Fibroblast of villous mesenchyme (primary cell): ENCODE measurements at places on chromosomes 7 and 10. TPM values are rescaled to one million over a fixed set of nuclear protein-coding genes. Genes with fewer than 3 reads are reported as not detected.
A peak's percentile ranks its signal among the peaks of the same experiment; 100 is the strongest.

The KCP gene
- under 0.01 TPM in 1 of 2 replicates, not detected in the other for total RNA-seq

DNA sequence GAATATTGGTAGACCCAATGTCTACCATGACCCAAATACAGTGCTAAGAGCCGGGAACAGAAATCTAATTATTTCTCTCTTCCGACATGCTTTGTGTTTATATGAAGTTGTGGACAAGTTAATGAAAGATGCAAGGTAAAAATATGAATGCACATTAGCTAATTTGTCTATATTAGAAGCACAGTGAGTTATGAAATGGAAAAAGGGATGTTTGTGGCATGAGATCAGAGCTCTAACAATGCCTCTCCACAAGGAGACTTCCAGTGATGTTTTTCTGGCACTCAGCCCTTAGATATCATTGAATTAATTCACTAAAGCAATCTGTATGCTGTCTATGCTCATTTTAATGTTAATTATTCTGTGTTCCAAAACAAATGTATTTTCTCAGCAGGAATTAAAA, 897.2 kb downstream of the CNTNAP2 start:
- DNase-seq: no peak

DNA sequence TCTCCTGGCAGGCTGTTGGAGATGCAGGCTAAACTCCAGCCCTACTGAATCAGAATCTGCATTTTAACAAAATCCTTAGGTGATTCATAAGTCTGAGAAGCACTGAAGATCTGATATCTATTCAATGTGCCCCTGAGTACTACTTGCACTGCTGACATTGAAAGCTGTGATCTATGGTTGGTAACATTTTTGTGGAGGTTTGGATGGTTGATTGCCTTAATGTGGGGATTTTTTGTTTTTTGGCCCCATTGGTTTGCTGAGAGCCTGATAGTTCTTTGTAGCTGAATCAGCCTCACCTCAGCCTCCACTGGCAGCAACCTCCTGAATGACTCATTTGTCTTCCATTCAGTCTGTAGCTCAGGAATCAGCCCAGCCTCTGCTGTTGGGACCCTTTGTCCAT, 14.7 kb upstream of the LRRN3 start:
- no peak for DNase-seq

- DNase-seq: peak; percentile 28
These were observed at the start of gene DENND11 for GRCh38 chr7:141702047-141702567. Gene DENND11, minus strand, starts transcription at chr7:141702166. Its CDS starts 13 bp downstream, at chr7:141702153.

GRCh38 chr10:127349737-127350136, 153.3 kb upstream of the INSYN2A start:
- peak; percentile 6 for DNase-seq

DNA sequence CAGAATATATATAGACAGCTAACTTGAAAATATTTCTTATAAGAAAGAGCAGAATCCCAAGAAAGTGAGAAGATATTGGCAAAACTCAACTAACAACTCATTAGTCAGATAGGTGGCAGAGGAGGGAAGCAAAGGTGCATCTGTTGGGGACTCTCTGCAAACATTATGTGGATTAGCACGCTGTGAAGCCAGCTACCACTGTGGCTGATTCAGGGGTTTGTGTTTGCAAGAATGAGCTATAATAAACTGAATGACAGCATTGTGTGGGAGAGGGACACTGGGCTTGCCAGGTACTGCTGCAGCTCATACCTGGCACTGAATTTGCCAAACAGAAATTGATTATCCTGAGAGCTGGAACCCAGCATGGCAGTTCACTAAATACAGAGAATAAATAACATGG, 170.3 kb upstream of the MINDY3 start:
- no peak for DNase-seq

GRCh38 chr7:111642373-111642772, 80.1 kb upstream of the IMMP2L start:
- DNase-seq: no peak

The HOGA1 gene
- 0.32 and 0.86 TPM in 2 replicates for total RNA-seq

- DNase-seq: no peak
These were observed 37.8 kb downstream of the SEM1 start for GRCh38 chr7:96671854-96672253.

GRCh38 chr7:26584326-26584725, 280.1 kb downstream of the SKAP2 start:
- no peak for DNase-seq

- DNase-seq: peak; percentile 71
These were observed 140.7 kb upstream of the CALCR start for GRCh38 chr7:93715234-93715633.

- DNase-seq: no peak
These were observed 71.0 kb upstream of the TMEM140 start for GRCh38 chr7:135076882-135077281.
